ENCODE measurements at places on chromosomes 4 and X. TPM values are rescaled to one million over a fixed set of nuclear protein-coding genes. Genes with fewer than 3 reads are reported as not detected.

RAB40AL gene
- not detected for total RNA-seq

FRAS1 gene
- total RNA-seq, result 0.52 TPM

DUX4 gene
- total RNA-seq, result not detected

TMSB15C gene
- total RNA-seq, result not detected

SEPSECS gene
- total RNA-seq, result 3.9 TPM

FOXR2 gene
- not detected for total RNA-seq

- DNase-seq, result no peak
Observed at GRCh38 chrX:8813036-8813435, 11.9 kb upstream of the FAM9A start.

GRCh38 chr4:12573716-12574115 lies 910.4 kb downstream of the RAB28 start:
- no peak for DNase-seq

- DNase-seq, result no peak
Observed at GRCh38 chr4:141376769-141377168, 156.1 kb downstream of the ZNF330 start.

DNA sequence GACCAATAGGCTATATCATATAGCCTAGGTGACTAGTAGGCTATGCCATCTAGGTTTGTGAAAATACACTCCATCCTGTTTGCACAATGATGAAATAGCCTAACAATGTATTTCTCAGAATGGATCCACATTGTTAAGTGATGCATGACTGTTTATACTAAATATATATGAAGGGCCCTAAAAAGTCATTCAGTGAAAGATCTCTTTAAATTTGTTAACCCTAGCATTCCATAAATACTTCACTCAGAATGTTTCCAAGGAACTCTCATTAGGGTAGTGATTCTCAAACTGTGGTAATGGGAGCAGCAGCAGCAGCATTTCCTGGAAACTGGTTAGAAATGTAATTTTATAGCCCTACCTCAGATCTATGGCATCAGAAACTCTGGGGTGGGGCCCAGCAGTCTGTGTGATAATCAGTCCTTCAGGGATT lies 74.9 kb downstream of the PRRG1 start:
- DNase-seq, result no peak

DNA sequence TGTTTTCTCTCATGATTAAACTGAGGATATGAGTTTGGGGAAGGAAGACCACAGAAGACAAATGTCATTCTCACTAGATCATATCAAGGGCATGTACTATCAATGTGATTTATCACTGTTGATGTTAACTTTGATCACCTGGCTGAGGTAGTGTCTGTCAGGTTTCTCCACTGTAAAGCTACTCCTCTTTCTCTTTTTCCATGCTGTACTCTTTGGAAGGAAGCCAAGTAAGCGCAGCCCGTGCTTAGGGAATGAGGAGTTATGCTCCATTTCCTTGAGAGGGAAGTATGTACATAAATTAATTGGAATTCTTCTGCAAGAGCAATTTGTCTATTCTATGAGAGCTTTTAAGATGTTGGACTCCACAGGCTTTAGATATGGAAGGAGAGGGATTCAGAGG lies 4.0 kb upstream of the KANTR start:
- no peak for DNase-seq

GRCh38 chrX:132861076-132861475 lies 97.4 kb downstream of the HS6ST2 start:
- no peak for DNase-seq

DNA sequence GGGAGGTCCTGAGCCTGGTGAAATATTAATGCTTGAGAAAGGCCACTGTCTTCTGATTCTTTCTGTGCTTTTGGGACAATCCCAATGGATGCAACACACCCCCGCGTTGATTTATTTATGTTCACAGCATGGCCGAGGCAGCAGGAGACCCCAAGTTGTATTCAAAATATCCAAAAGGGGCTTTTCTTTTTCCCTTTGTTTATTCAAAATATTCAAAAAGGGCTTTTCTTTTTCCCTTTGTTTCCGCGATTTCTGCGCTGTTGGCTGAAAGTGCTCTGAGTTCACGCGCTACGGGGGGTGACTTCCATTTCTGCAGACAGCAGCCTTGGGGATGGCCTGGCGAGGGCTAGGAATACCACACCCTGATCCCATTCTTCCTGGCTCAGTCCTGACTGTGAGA lies 59.5 kb upstream of the PPP2R3B start:
- DNase-seq, result no peak

- DNase-seq, result peak; percentile 49
Observed at GRCh38 chr4:6957994-6958393, 48.4 kb downstream of the TBC1D14 start.

DNA sequence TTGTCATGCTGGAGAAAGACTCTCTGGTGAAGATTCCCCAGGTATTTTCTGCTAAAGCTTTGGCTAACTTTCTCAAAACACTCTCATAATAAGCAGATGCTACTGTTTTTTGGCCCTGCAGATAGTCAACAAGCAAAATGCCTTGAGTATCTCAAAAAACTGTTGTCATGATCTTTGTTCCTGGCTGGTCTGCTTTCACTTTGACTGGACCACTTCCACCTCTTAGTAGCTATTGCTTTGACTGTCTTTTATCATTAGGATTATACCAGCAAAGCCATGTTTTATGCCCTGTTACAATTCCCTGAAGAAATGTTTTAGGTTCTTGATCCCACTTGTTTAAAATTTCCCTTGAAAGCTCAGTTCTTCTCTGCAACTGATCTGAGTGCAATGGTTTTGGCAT lies 231.5 kb downstream of the SLC7A11 start:
- DNase-seq, result no peak

GRCh38 chrX:15761564-15762191 lies 23.6 kb downstream of the CA5B start:
- no peak for DNase-seq
